ENCODE measurements at places on chromosomes 5 and 9.
A peak's percentile ranks its signal among the peaks of the same experiment; 100 is the strongest.

DNA sequence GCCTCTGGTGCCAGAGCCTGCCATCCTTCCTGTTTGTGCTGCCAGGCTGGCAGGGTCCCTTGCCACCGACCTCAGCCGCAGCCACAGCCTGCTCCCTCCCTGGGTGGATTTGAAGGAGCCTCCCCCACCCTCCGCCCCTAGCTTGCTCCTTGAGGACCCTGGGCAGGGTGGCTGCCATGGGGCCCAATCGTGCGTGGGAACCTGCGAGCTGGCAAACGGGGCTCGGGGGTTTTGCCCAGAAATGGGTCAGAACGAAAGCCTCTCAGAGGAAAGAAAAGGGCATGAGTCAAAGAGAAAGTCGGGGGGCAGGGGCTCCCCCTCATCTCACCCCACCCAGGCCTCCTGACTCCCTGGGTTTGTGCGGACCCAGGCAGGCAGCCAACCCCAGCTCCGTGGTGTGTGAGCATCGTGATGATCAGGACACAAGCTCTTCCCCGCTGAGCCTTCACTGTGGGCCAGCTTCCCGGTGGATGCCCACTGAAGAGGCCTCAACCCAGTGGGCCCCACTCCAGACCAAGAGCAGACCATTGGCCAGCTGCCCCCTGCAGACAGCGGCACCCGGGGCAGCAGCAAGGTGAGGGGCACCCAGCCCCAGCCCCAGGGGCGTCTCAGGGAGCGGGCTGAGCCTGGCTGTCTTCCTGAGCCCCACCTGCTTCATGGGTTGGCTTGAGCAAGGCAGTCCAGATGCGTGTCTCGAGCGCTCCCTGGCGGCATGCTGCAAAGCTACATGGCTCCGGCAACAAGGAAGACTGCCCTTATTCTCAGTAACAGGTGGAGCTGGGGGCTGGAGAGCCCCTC lies 3.0 kb upstream of the FUT7 start:
- peak; percentile 95 for DNase-seq

DNA sequence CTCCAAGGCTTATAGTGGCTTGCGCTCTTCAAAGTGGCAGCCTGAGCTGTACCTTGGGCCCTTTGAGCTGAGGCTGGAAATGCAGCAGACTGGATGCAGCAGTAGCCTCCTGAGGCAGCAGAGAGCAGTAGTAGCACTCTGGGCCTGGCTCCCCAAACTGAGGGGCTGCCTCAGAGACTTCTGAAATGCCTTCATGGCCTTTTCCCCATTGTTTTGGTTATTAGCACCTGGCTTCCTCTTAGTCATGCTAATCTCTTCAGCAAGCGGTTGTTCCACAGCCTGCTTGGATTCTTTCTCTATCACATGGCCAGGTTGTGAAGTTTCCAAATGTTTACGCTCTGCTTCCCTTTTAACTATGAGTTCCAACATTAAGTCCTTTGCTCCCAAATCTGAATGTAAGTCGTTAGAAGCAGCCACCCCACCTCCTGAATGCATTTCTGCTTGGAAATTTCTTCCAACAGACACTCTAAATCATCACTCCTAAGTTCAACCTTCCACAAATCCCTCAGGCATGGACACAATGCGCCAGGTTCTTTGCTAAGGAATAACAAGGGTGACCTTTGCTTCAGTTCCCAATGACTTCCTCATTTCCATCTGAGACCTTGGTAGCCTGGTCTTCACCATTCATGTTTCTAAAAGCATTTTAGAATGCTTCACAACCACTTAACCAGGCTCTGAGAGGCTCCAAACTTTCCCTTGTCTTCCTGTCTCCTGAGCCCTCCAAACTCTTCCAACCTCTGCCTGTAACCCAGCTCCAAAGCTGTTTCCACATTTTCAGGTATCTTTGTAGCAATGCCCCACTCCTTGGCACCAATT lies 145.8 kb downstream of the ZDHHC21 start:
- DNase-seq, result peak; percentile 94

GRCh38 chr9:78671785-78672184 lies 374.9 kb downstream of the PSAT1 start:
- DNase-seq, result no peak

DNA sequence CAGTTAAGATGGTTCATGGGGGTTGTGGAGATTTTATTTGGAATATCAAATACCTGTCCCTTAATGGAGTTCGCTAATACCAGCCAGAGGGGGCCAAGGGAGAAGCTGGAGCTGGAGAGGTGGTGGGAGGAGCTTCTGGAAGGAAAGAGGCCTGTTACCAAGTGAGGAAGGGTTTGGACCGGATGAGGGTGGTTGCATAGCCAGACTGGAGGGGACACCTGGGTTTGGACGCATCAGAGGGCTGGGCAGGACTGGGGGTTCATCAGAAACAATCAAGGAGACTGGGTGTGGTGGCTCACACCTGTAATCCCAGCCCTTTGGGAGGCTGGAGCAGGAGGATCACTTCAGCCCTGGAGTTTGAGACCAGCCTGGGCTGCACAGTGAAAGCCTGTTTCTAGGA lies 111.8 kb upstream of the IER5L start:
- DNase-seq, result peak; percentile 36

DNA sequence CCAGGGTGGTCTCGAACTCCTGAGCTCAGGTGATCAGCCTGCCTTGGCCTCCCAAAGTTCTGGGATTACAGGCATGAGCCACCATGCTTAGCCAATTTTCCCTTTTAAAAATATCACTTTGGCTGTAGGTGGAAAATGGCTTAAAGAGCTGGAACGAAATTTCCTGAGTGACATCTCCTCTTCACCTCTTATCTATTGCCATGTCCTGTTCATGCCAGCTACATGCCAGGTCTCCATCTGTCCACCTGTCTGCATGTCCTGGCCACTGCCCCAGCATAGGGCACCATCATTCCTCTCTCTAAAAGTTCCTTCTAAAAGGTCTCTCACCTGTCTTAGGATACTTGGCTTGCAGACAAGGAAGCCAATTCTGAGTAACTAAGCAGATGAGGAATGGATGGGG lies 2.8 kb upstream of the GRK6 start:
- DNase-seq, result no peak

- peak; percentile 54 for DNase-seq
Measured at GRCh38 chr5:72067682-72068470, 39.4 kb upstream of the MAP1B start.

GRCh38 chr5:121019106-121019505 lies 555.0 kb downstream of the PRR16 start:
- DNase-seq, result no peak

DNA sequence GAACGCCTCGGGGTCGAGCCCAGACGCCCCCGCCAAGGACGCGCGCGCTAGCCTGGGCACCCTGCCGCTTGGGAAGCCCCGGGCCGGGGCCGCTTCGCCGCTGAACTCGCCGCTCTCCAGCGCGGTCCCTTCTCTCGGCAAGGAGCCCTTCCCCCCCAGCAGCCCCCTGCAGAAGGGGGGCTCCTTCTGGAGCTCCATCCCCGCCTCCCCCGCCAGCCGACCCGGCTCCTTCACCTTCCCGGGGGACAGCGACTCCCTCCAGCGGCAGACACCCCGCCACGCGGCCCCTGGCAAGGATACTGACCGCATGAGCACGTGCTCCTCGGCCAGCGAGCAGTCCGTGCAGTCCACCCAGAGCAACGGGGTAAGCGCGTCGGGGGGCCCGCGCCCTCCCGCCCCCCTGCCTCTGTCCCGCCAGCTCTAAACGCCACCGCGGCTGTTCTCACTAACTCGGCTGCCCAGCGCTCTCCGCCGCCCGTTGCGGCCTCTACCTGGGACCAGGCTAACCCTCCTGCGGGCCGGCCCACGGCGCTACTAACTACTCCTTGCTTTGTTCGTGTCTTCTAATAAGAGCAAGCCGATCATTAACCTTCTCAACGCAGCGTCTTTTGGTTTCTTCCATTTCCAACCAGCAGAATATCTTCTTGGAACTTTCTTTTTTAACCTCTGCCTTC lies 93.6 kb upstream of the OTULINL start:
- DNase-seq, result peak; percentile 64

DNA sequence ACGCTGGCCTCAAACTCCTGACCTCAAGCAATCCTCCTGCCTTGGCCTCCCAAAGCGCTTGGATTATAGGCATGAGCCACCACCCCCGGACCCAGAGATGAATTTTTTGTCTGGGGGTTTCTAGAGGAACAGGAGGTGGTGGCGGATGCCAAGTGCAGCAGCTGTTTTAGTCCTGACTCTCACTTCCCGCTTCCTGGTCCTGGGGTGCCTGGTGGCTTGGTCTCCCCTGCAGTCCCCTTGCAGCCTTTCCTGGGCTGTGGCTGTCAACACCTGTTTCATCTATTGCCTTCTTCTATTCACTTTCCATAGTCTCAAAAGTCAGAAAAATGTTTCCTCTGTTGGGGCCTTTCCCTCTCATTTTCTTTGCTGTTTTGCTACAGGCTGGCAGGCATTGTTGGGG lies 6.5 kb upstream of the NHP2 start:
- DNase-seq, result no peak

GRCh38 chr9:99103054-99103895 lies 1.6 kb upstream of the TGFBR1 start:
- DNase-seq, result peak; percentile 60

GRCh38 chr9:31078175-31078574 lies 1306.3 kb upstream of the ACO1 start:
- DNase-seq, result no peak

DNA sequence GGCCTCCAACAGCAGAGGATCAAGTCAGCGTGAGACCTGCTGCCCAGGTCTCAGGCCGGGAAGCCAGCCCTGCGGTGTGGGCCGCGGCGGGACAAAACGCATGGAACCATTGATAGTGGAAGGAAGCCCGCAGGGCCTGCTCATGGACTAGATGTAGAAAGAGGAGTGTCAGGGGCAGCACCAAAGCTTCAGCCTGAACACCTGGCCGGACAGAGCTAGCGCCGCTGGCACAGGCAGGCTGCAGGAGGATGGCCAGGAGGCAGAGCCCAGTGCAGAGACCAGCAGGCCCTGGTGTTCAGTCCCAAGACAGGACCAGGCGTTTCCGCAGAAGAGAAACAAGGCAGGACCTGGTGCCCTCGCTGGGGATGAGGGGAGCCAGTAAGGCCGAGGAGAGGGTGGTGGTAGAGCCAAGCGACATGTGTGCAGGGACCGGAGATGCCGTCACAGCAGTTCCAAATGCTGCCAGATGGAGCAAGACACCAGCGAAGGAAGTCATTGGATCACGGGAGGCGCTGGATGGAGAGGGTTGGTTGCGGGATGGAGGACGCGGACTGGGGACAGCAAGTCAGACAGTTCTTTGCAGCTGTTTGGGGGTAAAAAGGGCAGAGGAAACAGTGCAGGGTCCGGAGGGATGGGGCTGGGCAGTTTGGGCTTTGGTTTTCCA lies 42.1 kb upstream of the OLFM1 start:
- peak; percentile 38 for DNase-seq

- no peak for DNase-seq
Measured at GRCh38 chr9:135926402-135927194, 19.3 kb upstream of the CAMSAP1 start.

GRCh38 chr5:154287136-154287535 lies 96.6 kb downstream of the GALNT10 start:
- DNase-seq, result peak; percentile 74

DNA sequence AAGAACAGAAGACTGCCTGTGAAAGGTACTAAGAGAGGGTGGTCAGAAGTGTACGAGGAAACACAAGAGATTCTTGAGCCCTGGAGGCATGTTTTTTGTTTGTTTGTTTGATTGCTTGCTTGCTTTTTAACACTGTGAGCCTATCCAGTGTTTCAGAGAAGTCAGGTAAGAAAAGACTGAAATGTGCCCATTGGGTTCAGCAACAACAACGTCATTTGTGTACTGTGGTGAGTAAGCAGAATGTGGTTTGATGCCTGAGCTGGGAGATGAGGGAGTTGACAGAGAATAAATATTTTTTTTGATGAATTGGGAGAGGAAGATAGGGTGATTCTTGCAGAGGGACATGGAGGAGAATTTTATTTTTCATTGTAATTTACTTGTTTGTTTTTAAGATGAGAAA lies 73.1 kb downstream of the RPS23 start:
- DNase-seq, result no peak

- no peak for DNase-seq
Measured at GRCh38 chr5:35849860-35850259, 6.8 kb upstream of the IL7R start.

Data from endodermal cell (in vitro differentiated cells).